T-helper 2 cell treated with Interferon-gamma antibody and Interleukin-4, amounts not matched to agents 100 ng/mL and 5 ng/mL, for 36 hours (primary cell): ENCODE measurements at places on chromosomes 6 and 20. TPM values are rescaled to one million over a fixed set of nuclear protein-coding genes. Genes with fewer than 3 reads are reported as not detected.

SOX18 gene
- total RNA-seq: 0.68 and 0.75 TPM in 2 replicates

TRIM31 gene
- not detected in 2 replicates for total RNA-seq

WFDC11 gene
- not detected in 2 replicates for total RNA-seq

LHFPL5 gene
- not detected in 2 replicates for total RNA-seq

KIF25 gene
- not detected in 2 replicates for total RNA-seq

CNKSR3 gene
- total RNA-seq: not detected in 2 replicates

SYTL3 gene
- total RNA-seq: 36.9 and 39.4 TPM in 2 replicates

TPD52L2 gene
- 46.4 and 48.3 TPM in 2 replicates for total RNA-seq

SAMD3 gene
- total RNA-seq: 72.3 and 75.7 TPM in 2 replicates

CEP57L1 gene
- total RNA-seq: 19.7 and 21.9 TPM in 2 replicates

GLP1R gene
- total RNA-seq: not detected in 2 replicates

HRH3 gene
- total RNA-seq: not detected in 2 replicates

SHLD1 gene
- 14.8 and 15.0 TPM in 2 replicates for total RNA-seq

IRF4 gene
- total RNA-seq: 177 and 182 TPM in 2 replicates

COL10A1 gene
- not detected in 2 replicates for total RNA-seq

TREM2 gene
- total RNA-seq: not detected in 2 replicates

GHRH gene
- total RNA-seq: not detected in 2 replicates

ISM1 gene
- 3.0 and 3.8 TPM in 2 replicates for total RNA-seq

PACRG gene
- total RNA-seq: not detected in 2 replicates

MOG gene
- total RNA-seq: not detected in 2 replicates

SLC22A3 gene
- not detected in 2 replicates for total RNA-seq

HSPA12B gene
- total RNA-seq: not detected in 2 replicates
